ENCODE measurements at places on chromosomes 16 and 17.

DNA sequence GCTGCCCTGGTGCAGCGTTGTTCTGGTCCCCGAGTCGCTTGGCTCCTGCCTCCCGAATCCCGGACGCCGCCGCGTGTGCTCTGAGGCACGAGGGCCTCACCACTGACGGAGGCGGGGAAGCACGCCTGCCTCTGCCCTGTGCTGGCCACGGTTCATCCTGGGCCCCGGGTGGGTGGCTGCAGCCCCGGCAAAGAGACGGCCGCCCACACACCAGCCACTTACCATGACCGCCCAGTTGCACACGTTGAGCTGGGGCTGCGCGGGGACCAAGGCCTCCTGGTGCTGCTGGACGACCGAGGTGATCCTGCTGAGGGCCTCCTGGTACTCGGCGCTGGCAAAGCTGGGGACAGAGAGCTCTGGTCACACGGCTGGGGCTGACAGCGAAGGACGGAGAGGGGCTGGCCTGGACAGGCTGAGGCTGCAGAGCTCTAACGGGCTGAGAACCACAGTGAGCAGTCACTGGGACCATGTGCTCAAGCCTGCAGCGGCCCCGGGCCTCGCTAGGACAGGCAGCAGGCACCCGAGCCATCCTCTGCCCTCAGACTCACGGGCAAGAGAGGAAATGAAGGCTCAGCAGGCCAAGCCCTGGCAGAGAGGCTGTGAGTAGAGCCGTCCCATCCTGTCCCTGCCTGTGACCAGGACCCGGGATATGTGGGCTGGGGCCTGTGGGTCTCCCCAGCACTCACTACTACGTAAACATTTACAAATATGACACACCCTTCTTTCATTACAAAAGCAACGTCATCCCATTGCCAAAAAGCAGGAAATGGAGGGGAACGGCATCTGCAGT, 6.3 kb upstream of the APRT start:
- no peak for DNase-seq

DNA sequence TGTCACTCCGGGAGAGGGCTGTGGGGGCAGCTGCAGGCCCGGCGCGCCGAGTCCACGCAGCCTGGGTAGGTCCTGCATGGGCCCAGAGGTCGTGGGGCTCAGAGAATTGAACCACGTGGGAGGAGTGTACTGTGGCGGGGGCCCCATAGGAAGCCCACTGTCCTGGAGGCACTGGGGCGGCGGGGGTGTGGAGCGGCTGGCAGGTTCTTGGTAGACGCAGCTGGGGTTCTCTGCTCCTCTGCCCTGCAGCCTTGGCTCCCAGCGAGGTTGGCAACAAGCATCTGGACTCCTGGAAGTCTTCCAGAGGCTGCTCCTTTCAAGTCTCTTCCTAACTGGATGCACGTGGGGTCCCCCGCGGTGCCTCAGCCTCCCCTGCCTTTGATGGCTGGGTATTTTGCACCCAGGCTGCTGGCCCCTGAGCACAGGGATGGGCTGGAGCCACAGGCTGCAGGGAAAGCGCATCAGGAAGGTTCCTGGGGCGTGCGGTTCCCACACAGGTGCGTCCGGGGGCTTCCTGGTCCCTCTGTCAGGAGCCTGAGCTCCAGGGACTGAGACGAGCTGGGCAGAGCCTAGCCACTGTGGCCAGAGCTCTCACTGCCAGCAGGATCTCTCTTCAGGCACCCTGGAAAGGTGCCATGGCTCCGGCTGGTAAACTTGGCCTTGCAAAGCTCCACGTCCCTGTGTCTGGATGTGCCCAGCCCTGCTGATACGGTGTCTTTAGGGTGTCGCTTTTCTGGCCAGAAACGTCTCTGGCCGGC, 9.3 kb downstream of the KCTD5 start:
- DNase-seq, result no peak

DNA sequence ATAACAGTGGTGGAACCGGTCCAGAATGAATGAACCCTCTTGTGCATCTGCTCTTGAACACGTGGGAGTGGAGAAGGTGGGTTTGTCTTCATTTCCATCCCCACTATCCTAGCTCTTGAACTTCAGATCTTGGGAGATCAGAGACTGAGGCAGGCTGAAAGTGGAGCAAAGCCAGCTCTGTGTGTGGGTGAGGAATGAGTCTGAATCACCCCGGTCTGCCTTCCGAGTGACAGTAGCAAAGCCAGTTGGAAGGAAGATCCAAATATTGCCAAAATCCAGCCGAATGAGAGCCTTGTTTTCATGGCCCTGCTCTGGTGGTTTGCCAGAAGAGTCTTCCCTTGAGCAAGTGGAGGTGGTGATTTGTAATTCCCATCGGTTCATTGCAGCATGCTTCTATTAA, 29.0 kb upstream of the ASIC2 start:
- DNase-seq, result no peak

DNA sequence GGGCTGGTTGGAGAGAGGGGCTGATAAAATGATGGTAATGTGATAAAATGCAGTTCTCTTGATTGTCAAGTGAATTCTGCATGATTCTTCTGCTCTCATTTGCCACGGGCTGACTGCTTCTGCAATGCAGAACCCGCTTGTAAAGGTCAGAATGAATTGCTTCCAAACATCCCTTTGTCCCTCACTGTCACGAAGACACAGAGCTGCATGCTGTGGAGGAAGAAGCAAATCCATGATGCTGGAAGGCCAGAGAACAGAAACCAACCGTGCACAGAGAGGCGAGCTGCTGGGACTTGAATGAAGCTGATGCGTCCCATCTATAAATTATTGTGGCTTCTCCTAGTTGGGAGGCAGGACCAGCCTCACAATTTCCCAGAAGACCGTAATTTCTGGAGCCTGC, 171.6 kb downstream of the PRKCB start:
- DNase-seq, result no peak

DNA sequence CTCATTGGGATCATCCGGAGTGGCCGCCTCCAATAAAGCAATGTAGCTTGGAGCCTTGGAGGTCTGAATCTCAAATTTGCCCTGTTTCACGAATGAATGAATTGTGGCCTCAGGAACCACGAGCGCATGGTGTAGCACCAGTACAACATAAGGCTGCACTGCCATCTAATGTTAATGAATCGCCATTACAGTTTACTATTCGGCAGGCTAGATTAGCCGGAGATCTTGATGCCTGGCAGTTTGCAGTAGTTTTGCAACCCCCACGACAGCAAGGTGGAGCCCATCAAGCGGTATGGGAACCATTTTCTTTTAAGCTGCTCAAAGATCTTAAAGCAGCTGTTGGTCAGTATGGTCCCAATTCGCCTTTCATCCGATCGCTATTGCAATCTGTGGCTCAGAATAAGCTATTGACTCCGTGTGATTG, 18.8 kb downstream of the ALOX15B start:
- DNase-seq, result peak; percentile 81

- DNase-seq, result peak; percentile 70
These were observed 10.6 kb upstream of the CETP start for GRCh38 chr16:56950881-56951771.

DNA sequence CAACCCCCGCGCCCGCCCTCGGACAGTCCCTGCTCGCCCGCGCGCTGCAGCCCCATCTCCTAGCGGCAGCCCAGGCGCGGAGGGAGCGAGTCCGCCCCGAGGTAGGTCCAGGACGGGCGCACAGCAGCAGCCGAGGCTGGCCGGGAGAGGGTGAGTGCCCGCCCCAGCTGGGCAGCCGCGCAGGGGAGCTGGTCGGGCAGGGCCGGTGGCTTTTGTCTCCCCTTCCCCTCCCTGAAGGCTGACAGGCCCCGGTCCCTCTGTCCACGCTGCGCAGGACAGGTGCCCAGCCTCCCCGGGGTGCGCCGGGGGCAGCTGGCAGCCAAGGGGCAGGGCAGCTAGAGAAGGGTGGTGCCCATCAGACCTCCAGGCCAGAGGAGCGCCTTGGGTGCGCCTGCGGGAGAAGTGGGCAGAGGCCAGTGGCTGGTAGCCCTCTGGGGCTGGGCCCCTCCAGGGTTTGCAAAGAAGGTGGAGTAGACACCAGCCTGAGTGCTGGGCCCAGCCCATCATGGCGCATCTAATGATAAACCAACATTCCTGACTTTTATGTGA, 278 bp downstream of the ITGB4 start:
- DNase-seq, result no peak

- DNase-seq, result no peak
These were observed 6.4 kb downstream of the PPY start for GRCh38 chr17:43935926-43936261.

DNA sequence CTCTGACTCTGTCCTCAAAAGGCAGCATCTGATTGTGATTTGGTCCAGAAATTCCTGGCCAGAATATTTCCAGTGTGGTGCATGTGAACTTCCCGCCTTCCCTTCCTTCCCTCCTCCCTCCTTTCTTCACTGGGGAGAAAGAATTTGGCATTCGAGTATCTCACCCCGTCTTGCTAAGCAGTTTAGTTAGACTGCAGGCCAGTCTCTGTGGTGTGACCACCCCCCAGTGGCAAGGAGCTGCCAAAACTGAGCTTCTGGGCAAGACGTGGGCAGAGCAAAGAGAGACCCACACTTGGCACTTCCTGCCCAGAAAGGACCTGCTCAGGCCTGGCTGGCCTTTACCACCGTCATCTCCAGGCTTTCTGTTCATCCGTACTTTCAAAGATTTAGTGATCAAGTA, 36.4 kb downstream of the SNX20 start:
- DNase-seq, result peak; percentile 10

GRCh38 chr17:19546289-19547065, 12.8 kb downstream of the SLC47A1 start:
- DNase-seq, result no peak

- DNase-seq, result no peak
These were observed 17.7 kb downstream of the ZNHIT3 start for GRCh38 chr17:36504156-36504545.

GRCh38 chr17:33201283-33201682, 91.8 kb downstream of the ASIC2 start:
- no peak for DNase-seq

DNA sequence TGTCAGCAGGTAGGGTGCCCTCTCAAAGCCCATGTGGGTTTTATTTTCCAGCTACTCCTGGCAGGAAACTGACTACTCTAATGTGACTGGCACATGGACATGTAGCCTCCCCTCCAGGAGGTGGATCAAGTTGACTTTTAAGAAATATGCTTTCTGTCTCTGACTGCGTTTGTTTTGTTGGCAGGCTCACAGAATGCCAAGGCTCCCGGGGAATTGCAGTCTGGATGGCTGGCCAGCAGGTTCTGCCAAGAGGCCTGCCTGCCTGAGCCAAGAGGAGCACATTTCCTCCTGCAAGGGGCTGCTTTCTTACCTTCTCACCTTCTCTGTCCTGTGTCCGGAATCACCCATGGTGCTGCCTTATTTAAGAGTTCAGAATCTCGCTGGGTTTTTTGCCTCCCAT, 217.3 kb upstream of the ERCC4 start:
- no peak for DNase-seq

DNA sequence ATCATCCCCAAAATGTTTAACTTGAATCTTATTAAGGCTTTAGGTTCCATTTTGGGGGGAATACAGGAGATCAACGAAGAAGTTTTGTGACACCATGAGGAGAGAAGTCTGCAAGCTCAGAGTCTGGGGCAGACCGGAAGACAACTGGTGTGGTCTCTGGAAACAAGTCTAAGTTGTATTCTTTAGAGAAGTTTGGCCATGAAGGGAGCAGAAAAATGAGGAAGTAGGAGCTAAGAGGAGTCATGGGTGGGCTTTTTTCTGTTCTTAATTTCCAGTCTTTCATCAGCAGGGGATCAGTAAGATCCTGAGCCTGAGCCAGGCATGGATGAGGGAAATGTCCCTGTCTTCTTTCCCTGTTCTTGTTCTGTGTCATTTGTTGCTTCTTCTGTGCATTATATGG, 35.8 kb upstream of the NF1 start:
- DNase-seq, result no peak

GRCh38 chr17:35991075-35991474, 4.5 kb upstream of the CCL14 start:
- DNase-seq, result no peak

DNA sequence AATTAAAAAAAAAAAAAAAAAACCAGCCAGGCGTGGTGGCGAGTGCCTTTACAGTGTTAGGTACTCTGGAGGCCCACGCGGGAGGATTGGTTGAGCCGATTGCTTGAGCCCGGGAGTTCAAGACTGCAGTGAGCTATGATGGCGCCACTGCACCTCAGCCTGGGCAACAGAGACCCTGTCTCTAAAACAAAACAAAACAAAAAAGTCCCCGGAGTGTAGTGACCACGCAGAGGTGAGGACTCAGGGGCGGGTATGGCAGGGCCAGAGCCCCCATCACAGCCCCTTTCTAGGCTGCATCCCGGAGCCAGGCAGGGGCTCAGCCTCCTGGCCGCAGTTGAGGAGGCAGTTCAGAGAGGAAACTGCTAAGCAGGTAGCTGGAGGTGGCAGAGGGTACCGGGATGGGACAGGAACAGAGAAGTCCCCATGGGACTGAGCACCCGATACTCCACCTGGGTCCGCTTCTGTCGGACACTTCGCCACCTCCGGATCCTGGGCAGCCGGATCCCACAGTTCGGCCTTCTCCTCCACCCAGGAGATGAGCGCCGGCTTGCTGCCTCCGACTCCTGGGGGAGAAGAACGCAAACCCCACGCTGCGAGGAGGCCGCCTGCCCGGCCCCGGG, 800 bp downstream of the ZNF747 start:
- peak; percentile 39 for DNase-seq

DNA sequence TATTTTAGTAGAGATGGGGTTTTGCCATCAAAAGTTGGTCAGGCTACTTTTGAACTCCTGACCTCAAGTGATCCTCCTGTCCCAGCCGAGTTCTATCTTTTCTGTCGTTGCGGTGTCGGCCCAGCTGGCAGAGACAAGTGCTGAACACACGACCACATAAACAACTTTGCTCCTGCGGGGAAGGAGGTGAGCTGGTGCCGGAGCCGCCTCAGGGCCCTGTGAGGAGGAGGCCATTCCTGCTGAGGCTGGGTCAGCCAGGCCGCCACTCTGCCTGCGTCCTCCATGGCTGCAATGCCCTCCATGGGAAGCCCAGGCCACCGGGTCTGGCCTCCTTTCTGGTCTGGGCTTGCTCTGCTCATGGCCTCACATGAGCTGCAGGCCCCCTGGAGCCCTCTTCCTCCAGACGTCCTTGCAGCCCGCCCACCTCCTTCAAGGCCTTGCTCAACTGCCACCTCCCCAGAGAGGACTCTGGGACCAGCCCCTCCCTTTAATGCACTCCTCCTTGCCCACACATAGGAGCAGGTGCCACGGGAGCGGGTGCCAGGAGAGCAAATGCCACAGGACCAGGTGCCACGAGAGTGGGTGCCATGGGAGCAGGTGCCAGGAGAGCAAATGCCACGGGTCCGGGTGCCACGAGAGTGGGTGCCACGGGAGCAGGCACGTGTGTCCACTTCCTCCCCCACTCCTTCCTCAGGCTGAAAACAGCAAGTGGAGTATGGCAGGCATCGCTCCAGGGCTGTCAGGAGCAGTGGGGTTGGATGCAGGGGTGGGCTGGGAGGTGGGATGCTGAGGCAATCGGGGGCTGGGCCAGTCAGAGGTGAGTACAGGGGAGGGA, 28.4 kb upstream of the CBFA2T3 start:
- DNase-seq, result no peak

GRCh38 chr16:56300242-56300623, 108.9 kb downstream of the GNAO1 start:
- DNase-seq, result no peak
